ENCODE measurements at places on chromosomes 2 and 18.

- no peak for DNase-seq
Observed at GRCh38 chr2:19857806-19858205, 44.0 kb downstream of the TTC32 start.

GRCh38 chr2:20434588-20435294, 12.1 kb upstream of the RHOB start:
- no peak for DNase-seq

DNA sequence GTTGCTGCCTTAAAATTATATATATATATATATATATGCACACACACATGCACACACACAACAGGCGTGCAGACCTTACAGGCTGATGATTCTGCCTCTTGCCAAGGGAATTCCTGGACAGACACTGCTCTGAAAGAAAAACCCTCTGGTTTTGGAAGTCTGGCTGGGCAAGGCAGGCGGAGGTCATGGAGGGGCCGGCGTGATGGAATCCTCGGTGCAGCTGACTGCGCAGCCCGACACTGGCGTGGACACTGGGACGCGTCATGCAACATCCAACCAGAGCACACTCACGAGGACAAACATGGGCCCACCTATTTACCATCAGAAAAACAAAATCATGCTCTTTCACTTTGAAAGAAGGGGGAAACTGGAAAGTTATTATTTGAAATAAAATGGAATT, 235.3 kb downstream of the ZNF516 start:
- DNase-seq: no peak

DNA sequence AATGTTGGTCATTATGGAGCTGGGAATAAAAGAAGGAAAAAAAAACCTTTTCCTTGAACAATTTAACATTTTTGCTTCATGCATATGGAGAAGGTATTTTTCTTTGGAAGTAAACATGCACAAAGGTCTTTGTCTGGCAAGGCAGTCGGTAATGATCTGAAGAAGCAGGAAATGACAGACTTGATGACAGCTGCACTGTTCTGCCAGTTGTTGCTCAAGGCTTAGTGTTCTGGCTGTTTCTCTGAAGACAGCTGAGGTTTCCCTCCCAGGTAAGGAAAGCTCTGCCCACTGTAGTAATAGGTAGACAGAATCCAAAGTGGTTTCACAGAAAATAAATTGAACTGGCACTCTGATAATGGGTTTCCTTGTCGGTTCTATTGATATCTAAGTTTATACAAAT, 308.4 kb upstream of the GCFC2 start:
- DNase-seq: no peak
